Fibroblast of villous mesenchyme (primary cell): ENCODE measurements at places on chromosomes 7 and 10.

GRCh38 chr10:29392376-29393021 lies 103.6 kb downstream of the LYZL1 start:
- peak; percentile 49 for DNase-seq

DNA sequence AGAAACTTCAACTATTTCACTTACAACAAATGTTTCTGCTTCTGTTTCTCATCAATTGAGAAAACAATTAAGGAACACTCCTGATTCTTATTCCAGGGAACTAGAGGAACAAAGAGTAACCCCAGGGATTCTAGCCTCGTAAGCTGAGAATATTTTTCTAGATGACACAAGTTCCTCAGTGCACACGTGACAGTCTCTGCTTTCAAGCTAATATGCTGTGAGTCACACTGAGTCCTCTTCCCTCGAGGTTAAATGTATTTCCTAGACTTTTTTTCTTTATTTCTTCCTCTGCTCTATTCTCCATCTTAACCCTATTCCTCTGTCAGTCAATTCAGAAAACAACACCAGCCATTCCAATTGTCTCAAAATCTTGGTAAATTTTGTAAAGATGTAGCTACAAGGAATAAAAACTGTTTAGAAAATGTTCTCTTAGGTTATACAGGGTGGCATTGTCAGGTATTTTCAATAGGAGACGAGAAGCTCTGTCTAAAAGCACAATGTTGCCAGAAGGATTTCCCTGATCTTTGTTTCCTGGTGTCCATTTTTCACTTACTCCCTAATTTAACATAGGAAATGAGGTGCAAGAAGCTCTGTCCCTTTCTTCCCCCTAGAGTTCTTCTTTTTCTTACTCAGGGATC lies 5.8 kb upstream of the C1GALT1 start:
- peak; percentile 74 for DNase-seq

- no peak for DNase-seq
These were observed 11.0 kb upstream of the ZNF107 start for GRCh38 chr7:64654796-64655548.

- DNase-seq: no peak
These were observed 3.8 kb downstream of the MAD1L1 start for GRCh38 chr7:2228921-2229320.

DNA sequence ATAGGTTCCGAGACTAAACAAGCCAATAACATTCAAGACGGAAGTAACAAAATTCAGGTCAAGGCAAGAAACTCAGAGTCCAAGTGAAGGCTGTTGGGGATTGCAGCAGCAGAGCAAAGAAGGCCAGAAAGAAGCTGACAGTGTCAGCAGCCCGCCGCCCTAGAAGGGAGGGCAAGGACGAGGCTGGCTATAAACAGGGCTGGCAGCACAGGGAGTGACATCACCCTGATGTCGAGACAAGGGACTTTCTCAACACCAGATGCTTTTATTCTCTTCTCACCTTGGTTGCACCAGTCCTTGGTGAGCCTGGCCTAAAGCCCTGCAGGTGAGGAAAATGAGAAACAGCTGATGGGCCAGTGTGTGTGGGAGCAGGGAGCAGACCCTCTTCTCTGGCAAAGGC lies 687.7 kb upstream of the NRP1 start:
- DNase-seq: no peak

DNA sequence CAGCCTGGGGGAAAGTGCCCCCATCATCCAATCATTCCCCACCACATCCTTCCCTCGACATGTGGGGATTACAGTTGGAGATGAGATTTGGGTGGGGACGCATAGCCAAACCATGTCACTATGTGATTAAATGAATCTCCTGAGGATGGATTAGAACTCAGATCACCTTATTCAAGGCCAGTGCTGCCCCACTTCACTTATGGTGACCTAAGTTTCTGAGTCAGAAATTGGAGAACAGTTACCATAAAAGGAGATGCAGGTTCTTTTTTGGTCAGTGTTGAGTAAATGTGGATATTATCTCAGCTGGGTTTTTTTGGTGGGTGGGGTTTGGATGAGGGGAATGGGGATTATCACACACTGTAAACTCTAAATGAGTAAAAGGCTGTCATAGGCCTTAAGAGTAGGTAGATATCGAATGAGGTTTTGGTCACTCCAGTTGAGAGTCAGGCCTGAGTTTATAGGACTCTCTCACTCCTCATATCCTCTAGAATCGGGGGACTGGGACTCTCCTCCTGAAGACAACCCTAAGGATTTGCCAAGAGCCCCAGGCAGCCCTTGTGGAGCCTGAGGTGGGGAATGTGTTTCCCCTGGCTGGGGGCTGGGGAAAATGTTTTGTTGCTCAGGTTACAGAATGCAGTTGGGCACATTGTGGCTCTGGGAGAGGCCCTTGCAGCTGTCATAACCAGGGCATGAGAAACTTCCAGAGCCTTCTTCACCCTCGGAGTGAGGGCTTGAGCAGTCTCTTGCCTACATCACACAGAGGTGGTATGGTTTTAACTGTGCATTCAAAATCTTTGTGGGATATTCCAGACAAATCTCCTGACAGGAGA lies 213.0 kb downstream of the BAMBI start:
- no peak for DNase-seq

DNA sequence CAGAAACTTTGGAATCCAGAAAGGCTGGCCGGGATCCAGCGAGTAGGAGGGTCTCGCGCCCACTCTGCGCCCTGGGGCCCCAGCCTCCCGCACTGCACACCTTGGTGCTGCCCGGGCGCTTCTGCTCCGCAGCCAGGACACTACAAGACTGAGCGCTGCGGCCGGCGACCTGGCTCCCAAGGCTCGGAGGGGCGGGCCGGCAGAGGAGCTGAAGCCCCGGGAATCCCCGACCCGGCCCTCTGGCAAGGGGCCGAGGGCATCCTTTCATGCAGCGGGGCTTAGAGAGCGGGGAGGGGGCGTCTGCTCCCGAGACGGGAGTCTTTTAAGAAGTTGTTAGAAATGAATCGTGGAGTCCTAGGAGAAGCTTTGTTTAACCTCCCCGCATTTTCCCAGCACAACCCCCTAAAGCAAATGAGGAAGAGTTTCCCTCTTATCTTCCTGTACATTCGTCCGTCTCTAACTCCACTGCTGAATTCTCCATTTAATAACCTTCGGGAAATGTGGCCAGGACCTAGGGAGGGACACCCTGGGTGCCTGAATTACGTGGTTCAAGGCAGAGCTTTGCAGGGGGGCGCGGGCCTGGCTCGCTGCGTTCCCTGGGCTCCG lies 1.1 kb downstream of the VWC2 start:
- no peak for DNase-seq

DNA sequence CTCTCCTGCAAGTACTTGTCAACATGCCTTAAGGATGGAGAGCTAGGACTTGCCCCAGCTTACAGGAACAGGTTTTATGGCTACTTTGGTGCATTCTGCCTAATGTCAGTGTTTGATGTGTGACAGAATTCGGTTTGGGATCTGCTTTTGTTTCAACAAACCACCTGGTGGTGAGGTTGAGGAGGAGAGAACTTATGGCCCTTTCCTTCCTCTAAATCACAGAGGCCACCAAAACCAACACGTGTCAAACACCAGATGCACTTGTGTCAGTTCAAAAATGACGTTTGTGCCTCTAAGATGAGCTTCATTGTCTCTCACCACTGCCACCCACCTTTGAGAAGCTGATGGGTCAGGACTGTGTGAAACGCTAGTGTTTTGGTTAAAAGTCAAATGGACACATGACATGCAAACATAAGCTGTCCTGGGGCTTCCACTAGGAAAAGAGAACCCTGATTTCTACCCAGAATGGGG lies 83.9 kb downstream of the OSBPL3 start:
- DNase-seq: no peak

- DNase-seq: peak; percentile 58
These were observed 26.2 kb upstream of the ABLIM1 start for GRCh38 chr10:114684084-114684821.

DNA sequence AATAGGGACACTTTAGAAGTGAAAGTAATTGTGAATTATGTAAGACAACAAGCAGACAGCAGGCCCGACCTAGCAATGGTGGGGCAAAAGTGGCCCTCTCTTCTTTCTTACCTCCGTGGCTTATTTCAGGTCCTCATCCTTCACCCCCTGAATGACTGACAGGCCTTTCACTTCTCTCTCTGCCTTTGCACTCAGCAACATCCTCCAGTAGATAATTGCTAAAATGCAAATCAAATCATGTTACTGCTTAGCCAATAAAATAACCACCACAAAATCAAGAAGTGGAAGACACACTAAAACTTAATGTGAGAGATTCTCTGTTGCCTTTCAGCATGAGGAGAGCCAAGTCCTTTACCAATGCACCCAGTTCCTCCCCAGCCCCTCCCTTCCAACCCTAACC lies 274.6 kb upstream of the ZNF32 start:
- DNase-seq: no peak

- DNase-seq: no peak
These were observed 5.7 kb downstream of the C10orf67 start for GRCh38 chr10:23338886-23339285.

DNA sequence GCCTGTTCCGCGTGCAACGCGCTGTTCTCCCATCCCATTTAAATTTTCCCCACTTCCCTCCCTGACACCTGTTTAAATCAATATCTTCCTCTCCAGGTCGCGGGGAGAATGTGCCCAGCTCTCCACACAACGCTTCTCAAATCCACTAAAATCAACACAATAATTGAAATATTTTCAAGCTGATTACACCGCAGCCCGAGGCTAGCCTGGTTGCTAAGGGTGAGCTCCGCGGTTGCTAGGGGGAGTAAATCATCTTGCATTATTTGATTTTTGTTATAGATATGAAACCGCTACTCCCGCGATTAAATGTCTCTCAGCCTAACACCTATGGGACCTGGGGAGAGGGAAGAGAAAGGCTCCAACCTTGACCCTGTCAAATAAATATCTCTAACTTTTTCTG lies 36.2 kb downstream of the UNCX start:
- DNase-seq: no peak

- no peak for DNase-seq
These were observed 238.2 kb upstream of the AGK start for GRCh38 chr7:141312828-141313521.

DNA sequence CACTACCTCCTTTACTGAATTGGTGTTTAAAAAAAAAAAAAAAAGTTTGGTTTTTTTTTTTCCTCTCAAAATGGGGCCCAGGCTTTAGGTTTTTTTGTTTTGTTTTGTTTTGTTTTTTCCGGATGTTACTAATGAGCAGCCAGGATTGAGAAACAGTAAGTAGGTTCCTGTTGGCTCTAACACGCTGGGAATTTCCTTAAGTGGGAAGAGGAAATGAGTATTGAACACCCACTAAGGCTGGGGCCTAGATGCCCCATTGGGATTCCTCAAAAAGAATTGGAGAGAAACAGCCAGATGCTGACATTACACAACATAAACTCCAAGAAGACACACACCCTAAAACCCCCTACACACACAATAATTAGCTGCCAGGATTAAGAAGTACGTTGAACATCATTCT lies 102.2 kb upstream of the NANOS1 start:
- peak; percentile 60 for DNase-seq

GRCh38 chr7:83355143-83355542 lies 192.5 kb upstream of the PCLO start:
- DNase-seq: no peak

DNA sequence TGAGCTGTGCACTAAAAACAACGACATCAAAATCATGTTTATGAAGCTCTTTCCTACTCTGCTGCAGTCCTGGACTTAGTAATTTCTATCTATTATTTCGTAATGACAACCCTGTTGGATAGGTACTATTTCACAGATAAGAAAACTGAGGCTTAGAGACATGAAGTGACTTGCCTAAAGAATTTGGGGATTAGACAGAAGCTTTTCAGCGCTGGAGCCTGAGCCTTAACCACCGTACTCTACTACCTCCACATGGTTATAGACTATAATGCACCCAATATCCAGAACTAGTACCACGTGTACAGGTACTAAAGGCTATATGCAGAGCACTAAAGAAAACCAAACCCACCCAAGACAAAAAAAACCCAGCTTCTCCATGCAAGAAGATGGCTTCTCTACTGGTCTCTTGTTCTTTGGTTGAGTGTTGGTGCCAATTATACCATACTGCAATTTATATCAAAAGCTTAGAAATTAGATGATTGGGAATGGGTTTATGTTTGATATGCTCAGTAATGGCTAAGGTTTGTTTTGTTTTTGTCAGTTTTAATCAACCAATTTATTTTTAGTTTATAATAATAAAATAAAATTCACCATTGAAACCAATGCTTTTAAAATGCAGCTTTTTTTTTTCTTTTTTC lies 6.5 kb upstream of the SNX10 start:
- DNase-seq: peak; percentile 48

GRCh38 chr7:46131916-46132795 lies 211.1 kb upstream of the IGFBP3 start:
- peak; percentile 38 for DNase-seq

- no peak for DNase-seq
These were observed 182.2 kb upstream of the AOAH start for GRCh38 chr7:36906448-36906847.

- DNase-seq: peak; percentile 72
These were observed 170.9 kb downstream of the CDK14 start for GRCh38 chr7:90766814-90767564.

DNA sequence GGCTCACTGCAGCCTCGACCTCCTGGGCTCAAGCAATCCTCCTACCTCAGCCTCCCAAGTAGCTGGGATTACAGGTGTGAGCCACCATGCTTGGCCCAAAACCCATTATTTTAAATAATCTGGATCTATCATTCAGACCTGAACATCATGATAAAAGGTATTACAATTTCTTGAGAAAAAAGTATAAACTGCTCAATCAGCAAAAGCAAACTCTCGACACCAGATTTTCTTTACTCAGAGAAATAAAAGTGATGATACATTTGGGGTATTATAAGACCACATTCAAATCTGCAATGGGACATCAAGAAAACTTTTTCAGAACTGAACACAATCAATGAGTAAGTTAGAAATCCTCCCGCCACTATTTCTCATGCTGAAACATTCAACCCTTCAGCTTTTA lies 41.2 kb downstream of the JMJD1C start:
- no peak for DNase-seq

DNA sequence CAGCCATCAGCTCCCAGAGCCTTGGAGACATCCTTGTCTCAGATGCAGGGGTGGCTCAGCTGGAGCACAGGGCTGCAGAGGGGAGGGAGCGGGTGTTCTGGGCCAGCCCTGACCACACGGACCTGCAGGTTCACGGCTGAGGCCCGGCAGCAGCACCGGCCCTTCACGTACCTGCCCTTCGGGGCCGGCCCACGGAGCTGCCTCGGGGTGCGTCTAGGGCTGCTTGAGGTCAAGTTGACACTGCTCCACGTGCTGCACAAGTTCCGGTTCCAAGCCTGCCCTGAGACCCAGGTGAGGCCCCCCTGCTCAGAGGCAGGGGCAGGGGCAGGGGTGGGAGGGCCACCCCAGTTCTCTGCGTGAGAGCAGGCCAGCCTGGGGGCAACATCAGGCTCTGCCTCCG lies 45.2 kb downstream of the PARP12 start:
- DNase-seq: no peak

- no peak for DNase-seq
These were observed 32.0 kb upstream of the STRIP2 start for GRCh38 chr7:129401967-129402860.
